CD4-positive, alpha-beta memory T cell (primary cell): ENCODE measurements at places on chromosomes 11 and 22.

GRCh38 chr11:123330471-123330870 is 99.6 kb upstream of the GRAMD1B start:
- DNase-seq, result no peak

DNA sequence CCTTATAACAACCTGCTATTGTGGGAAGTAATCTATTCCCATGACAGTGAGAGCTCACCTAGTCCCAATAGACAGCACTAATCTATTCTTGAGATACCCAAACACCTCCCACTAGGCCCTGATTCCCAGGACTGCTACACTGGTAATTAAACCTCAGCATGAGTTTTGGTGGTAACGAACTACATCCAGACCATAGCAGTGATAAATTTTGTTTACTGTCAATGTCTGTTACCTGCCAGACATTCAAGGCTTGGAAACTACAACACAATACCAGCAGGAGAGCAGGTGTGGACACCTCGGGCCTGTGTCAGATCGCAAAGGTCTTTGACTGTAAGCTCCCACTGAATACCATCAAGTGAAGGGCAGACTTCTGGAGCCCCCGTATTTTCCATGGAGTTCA is 187.1 kb downstream of the ARHGAP42 start:
- no peak for DNase-seq

- no peak for DNase-seq
These were observed 14.4 kb downstream of the DAGLA start for GRCh38 chr11:61694602-61694939.

DNA sequence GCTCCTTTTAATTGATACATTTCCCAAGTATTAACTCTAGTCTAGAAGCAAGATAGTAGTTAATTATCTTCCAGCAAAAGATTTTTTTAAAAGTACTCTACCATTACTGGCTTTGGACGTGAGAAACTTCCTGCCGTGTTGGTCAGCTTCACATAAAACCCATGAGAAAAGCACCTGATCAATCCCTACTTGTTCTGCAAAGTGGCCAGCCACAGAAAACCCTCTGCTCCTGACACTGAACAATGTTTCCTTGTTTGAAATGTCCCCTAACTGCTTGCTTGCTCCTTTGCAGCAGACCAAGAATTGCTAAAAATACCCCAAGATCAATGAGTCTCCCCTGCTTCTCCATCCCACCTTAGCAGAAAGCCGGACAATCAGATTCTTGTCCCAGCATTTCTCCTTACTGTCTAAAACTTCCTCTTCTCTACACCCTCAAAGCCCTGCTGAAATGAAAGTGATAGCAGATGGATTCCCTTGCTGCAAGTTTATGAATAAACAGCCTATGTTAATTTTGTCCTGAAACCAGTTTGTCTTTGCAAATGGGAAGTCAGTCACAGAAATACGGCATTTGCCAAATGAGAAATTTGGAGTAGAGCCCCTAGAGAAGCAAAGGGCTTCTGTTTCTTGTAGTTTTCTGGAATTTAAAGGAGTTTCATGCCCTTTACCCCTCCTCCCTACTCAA is 207.1 kb upstream of the ARHGAP20 start:
- DNase-seq, result no peak

GRCh38 chr11:112637076-112637475 is 324.1 kb upstream of the NCAM1 start:
- DNase-seq, result no peak

- peak; percentile 72 for DNase-seq
These were observed at the start of gene TTLL12 for GRCh38 chr22:43186272-43187170. TTLL12 (minus strand) TSS chr22:43187134; CDS start chr22:43187069, 65 bp downstream.

- DNase-seq, result no peak
These were observed 97.2 kb downstream of the MICAL2 start for GRCh38 chr11:12207384-12208150.

GRCh38 chr22:43535336-43535735 is 123.5 kb downstream of the MPPED1 start:
- DNase-seq, result no peak

GRCh38 chr22:31363885-31364465 is 17.8 kb upstream of the PATZ1 start:
- no peak for DNase-seq

GRCh38 chr11:2267306-2267850 is 3.0 kb downstream of the ASCL2 start:
- no peak for DNase-seq

DNA sequence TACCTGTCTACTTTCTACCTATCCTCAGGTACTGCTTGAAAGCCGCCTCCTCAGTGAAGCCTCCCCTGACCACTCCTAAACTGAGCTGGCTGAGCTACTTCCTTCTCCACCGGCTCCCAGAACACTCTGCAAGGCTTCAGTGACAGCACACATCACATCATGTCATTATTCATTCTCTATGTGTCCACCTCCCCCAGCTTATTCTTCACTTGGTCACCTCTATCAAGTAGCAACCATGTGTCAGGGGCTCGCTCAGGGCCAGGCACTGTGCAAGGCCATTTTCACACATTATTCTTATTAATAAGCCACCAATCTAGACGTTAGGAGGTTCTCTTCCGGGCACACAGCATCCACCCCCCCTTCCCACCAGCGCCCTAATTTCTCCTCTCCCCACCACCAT is 3.7 kb upstream of the ELFN2 start:
- DNase-seq, result no peak

DNA sequence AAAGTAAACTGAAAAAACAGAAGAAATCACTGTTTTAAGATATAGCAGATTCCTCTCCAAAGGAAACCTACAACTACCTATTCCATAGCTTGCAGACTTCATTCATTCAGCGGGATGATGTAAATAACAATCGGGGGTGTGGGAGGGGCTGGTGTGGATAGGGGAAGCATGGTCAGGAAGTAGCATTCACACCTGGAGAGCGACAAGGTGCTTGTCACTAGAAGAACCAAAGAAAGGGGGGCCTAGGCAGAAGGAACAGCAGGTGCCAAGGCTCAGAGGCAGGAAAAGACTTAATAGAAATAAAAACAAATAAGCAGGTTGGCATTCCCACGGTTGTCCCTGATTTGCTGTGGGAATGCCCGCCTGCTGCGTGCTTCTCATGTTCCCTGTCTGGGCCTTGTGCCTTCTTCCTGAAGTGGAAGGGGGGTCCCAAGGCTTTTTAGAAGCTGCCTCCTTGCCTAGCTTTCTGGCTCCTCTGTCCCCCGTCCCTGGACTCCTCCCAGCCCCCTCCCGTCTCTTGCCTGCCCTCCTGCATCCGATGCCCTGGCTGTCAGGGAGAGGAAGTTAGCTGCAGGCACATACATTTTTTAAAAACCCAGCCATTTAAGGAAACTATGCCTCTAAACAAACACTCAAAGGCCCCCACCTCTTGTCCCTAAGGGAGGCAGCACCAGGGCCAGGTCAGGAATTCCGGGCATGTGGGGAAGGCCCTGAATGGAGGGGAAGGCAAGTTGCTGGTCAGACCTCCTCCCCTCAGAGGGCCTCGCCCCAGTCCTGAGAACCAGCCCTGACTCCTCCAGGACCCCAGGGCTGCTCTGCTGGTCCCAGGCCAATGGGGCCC is 54.7 kb upstream of the PRDM11 start:
- DNase-seq, result no peak

GRCh38 chr11:16933756-16934603 is 80.2 kb downstream of the PLEKHA7 start:
- no peak for DNase-seq

DNA sequence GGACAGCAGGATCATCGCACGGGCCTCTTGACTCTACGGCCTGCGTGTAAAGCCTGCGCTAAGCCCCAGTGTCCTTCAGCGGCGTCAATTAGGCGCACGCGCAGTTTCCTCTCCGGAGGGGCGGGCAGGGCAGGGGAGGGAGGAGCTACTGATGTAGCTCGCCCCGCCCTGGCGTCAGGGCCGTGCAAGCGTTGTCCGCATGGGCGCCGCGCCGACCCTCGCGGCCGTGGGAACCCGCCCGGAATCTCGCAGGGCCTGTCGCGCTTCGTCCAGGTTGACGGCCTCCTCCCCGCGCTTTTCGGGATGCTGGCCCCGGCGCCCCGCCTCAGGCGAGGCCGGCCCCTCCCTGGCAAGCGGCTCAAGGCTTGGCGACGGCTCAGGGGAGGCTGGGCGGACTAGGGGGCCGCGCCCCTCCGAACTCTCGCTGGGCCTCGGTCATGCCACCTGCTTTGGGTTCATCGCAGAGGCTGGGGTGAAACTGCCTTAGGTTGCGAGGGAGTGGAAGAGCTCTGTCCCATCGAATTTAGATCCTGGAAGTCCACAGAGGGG is 61.1 kb downstream of the ST3GAL4 start:
- DNase-seq, result peak; percentile 38

- DNase-seq, result peak; percentile 76
These were observed 63.4 kb downstream of the FLI1 start for GRCh38 chr11:128757235-128757711.

DNA sequence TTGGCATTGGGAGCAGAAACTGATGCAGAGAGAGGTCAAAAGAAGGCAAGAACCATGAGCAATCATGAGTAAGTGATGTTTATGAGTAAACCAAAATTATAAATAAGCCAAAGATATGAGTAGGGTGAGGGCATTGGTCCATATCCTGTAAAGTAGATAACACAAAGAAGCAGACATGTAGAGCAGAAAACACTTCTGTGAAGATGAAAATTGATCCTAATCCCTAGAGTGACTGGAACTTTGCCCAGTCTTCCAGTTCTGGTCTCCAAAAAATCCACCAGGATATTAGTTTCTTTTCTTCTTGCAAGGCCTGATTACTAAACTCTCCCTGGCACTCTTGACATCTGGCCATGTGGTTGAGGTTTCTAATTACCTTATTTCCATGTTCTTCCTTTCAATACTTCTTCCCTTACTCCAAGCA is 13.7 kb upstream of the DRD2 start:
- no peak for DNase-seq

DNA sequence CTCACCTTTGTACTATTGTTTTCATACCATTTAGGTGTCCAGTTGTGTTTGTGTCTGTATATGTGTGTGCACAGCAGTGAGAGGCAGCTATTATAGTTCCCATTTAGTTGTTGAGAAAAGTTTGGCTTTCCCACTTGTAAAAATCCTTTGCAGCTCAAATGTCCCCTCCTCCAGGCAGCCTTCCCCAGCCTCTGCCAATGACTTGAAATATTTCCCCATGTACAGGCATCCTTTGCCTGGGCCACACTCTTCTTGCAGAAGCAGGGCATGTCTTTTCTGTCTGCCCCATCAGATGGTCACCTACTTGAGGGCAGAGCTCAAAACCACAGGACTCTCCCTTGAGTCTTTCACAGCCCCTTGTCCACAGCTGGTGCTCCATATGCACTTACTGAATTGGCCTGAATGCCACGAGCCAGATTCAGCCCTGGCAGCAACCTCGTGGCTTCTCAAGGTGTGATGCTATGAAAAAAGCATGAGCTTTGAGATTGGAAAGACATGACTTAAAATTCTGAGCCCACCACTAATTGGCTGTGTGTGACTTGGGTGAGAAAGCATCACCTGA is 39.3 kb downstream of the MYEOV start:
- DNase-seq, result no peak

DNA sequence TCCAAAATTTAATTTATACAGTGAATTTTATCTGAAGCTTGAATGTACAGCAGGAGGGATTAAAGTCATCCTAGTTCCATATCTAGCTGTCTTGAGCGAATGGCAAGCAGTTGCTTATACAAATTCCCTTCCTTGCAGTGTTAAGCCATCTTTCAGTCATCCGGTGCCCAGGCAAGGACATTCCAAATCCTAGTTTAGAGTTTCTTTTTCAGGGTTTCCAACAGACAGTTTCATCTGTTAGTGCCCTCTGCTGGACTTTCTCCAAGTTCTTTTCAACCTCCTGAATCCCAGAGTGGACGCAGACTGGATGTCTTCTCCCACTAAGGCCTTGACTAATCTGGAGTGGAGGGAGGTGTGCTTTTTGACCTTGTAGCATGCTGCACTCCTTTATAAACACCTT is 45.4 kb downstream of the GRAMD1B start:
- DNase-seq, result no peak

DNA sequence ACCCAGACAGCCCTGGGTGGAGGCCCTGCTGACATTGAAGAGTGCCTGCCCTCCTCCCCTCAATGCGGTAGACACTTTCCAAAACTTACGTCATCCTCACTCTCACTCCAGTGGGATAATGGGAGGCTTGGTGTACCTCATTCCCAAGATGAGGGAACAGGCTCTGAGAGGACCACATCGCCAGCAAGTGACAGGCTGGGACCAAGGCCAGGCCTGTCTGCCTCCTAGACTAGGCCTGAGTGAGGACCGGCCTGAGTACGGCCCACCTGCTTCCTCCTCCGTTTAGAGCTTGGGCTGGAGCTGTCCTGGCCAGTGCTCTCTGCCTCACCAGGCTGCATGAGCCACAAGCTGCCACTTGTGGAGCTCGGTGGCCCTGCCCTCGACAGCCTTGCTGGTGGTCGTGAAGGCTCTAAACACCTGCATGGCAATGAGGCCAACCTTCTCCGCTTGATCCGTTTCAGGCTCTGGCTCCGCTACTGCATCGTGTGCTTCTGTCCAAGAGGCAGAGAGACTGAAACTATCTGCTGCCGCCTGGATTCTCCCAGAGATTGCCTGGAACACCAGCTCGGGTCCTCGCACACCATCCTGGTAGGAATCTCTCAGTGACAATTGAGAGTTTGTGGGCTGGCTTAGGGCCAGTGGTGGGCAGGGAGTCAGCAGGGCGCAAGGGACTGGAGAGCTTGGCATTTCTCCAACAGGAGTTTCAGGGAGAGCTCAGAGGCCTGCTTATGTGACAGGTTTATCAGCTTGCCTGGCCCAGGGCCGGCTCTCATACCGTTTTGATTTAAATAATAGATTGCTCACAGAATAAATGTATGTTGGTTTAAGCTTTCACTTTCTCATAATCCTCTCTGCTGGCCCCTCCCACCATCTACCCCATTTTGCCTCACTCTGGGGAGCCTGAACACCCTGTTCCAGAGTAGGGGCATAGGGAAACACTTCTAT is 9.4 kb downstream of the LRRC75B start:
- DNase-seq, result no peak

- no peak for DNase-seq
These were observed 472.2 kb downstream of the INSC start for GRCh38 chr11:15586741-15587473.
